ENCODE measurements at places on chromosomes 12 and 14. TPM values are rescaled to one million over a fixed set of nuclear protein-coding genes. Genes with fewer than 3 reads are reported as not detected.
A peak's percentile ranks its signal among the peaks of the same experiment; 100 is the strongest.

Gene LRRC10
- total RNA-seq = not detected

Gene KIF26A
- 0.77 TPM for total RNA-seq

Gene ZNF26
- 4.1 TPM for total RNA-seq

Gene SVOP
- not detected for total RNA-seq

Gene GLIPR1L2
- not detected for total RNA-seq

Gene ANKRD13A
- total RNA-seq = 33.0 TPM

Gene SERPINA3
- 0.56 TPM for total RNA-seq

Gene PTPRO
- 1.7 TPM for total RNA-seq

Gene CLEC1B
- total RNA-seq = not detected

Gene MYF6
- not detected for total RNA-seq

Gene RASAL1
- not detected for total RNA-seq

DNA sequence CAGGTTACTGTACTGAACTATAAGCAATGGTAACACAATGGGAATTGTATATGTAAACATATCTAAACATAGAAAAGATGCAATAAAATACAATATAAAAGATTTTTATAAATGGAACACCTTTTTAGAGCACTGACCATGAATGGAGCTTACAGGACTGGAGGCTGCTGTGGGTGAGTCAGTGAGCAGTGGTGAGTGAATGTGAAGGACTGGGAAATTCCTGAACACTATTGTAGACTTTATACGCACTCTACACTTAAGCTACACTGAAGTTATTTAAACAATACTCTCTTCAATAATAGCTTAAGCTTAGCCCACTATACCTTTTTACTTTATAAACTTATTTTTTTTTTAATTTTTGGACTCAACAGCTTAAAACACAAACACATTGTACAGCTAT is 313.5 kb downstream of the KCNC2 start:
- no peak for DNase-seq

DNA sequence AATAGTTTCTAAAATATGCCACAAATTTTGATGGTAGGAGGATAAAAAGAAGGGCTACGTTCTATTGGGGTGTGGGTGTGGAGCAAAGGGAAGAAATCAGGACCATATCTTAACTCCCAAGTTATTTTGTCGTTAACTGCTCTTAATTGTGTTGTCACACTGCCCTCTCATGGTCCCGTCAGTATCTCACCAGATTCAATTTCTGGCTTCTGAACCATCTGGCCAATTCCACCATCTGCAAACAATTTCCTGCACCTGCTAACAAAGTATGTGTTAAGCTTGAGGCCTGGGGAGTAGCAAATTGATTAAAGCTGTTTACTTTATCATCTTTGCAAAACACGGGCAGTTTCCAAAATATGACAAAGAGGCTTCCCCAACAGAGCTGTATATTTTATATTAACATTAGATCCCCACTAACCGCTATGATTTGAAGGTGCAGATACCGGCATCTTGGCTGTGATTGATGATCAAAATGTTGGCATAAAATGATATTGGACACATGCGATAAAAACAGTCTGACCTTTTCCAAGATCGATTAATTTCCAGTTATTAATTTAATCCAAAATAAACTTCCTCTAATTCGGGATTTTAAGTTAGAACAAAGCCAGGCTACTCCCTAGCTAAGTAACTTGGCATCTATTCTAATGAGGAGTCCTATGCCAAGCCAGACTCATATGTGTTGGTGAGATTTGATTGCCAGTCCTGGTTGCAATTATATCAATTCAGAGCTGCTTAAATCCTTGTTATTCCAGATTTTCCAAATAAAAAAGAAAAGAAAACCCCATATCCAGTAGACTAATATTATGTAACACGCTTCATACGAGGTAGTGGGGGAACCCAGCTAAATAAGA is 6.9 kb upstream of the DNM1L start:
- peak; percentile 75 for DNase-seq

GRCh38 chr14:96130854-96131253 is 73.8 kb upstream of the BDKRB2 start:
- no peak for DNase-seq

- no peak for DNase-seq
Observed at GRCh38 chr12:51994959-51995358, 11.8 kb upstream of the TAMALIN start.

DNA sequence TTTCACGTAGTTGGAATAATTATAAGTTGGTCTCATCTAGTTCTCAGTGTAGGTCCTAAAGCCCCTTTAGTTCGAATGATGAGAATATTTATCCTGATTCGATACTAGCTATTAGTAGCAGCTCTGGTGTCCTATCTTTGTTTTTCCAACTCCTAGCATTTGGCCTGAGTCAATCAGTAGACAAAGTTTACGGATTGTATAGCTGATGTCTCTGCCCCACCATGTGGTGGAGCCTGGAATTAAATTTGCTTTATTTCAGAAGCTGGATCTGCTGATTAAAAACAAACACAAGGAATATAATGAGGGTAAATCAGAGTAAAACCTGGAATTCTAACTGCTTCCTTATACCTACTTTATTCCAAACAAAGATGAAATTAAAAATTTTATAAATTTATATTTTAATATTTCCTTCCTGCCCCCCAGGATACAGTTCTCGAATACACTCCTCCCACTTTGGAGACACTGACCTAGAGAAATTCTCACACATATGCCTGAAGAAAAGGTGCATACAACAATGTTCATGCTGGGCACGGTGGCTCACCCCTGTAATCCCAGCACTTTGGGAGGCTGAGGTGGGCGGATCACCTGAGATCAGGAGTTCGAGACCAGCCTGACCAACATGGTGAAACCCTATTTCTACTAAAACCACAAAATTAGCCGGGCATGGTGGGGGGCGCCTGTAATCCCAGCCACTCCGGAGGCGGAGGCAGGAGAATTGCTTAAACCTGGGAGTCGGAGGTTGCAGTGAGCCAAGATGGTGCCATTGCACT is 7.6 kb upstream of the BRMS1L start:
- peak; percentile 36 for DNase-seq

DNA sequence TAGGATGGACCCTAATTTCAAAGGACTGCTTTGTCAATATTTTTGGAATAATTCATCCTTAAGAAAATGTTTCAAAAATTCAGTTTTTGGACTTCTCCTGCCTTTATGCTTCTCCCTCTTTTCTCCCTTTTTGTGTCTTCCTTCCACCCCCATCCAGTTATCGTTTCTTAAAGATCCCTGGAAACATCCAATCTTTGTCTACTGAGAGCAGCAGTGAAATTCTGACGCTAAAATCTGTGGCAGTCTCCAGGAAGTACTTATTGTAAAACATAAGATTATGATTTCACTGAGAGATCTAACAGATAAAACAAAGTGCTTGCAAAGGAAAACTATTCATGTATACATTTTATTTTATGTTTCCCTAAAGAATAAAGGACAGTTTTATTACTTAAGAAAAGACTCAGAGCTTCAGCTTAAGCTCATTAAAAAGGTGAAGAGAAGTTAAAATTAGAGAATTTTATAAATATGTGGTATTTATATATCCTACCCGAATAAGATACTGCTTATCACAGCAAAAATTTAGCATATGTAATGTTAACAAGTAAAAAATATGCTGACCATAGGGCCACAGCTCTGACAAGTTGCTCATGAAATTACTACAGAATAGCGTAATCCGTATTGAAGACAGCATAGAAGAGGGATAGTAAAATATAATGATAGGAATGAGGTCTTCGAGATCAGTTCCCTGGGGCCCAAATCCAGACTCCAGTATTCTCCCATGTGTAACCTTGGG is 6.9 kb downstream of the FRMD6 start:
- no peak for DNase-seq

GRCh38 chr14:87491816-87492215 is 501.2 kb downstream of the GALC start:
- no peak for DNase-seq

- no peak for DNase-seq
Observed at GRCh38 chr12:85733984-85734383, 102.2 kb downstream of the RASSF9 start.

DNA sequence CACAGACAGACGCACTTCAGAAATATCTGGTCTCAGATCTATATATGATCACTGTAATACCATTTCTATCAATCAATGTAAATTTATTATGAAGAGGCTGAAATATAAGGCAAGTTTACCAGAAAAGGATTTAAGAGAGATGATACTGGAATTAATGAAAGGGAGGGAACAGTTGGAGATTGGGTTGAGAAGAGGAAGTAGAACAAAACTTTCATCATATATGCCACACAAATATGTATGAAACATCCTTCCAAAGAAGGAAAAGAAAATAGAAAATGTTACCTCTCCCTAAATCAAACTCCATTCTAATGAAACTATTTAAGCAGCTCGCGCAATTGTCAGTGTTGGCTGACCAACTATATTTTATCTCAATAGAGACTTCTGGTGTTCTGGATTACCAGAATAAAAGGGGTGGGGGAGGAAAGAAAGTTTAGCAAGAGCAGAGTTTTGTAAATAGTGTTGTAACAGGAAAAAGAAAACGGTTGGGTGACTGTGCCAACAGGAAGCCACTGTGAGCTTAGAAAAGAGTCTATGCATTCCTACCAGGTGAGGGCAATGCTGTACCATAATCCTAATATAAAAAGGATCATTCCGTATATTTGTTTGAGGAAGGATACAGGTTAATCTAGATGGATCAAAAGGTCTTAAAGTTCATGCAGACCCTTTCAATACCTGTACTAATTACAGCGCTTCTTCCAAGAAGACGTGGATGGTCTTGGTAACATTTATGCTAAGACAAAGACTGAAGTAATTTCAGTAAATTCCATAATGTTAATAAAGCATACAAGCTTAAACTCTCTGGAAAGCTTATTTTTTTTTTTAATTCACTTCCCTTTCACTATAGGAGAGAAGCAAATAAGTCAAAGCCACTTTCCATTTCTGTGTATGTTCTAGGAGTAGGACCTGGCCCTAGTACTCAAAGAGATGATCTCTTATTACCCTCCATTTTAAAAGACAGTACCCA is 14.5 kb upstream of the LLPH start:
- DNase-seq = peak; percentile 71

- DNase-seq = no peak
Observed at GRCh38 chr12:57191410-57191809, 25.2 kb upstream of the NXPH4 start.

GRCh38 chr12:92108651-92109050 is 37.0 kb downstream of the BTG1 start:
- peak; percentile 50 for DNase-seq

DNA sequence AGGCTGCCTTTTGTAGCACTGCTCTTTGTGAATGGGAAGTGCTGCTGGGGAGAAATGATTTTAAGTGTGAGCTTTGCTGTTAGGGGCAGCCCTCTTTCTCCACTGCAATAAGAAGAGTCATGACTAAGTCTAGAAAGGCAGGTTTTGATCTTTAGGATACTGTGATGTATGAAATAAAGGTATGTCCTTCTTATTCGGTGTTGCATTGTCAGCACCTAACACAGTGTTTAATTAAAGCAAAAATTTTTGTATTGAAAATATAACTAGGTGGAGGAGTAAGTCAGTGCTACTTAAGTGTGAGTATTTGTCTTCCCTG is 81.5 kb downstream of the ETV6 start:
- DNase-seq = no peak

DNA sequence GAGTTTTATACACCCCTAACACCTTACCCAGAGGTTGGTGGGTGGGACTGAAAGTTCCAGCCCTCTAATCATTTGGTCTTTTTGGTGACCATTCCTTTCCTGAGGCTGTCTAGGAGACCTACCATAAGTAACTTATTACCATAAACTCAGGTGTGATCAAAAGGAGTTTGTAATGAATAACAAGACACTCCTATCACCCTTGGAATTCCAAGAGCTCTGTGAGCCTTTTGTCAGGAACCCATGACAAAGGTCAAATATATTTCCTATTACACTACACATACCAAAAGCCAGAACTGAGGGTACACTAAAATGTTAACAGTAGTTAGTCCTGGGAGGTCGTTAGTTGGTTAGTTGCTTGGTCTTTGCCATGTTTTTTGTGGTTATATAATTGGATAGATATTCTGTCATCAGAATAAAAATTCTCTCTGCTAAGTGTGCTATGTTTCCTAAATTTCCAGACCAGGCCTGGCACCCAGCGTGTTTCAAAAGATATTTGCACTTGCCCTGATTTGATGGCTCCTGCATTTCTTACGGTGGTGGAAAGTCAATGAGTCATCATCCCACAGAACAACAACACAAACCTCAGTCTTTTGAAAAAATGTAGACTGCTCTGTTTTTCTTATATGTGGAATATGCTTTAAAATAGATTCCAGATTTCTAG is 27.0 kb upstream of the AKAP5 start:
- DNase-seq = peak; percentile 73

DNA sequence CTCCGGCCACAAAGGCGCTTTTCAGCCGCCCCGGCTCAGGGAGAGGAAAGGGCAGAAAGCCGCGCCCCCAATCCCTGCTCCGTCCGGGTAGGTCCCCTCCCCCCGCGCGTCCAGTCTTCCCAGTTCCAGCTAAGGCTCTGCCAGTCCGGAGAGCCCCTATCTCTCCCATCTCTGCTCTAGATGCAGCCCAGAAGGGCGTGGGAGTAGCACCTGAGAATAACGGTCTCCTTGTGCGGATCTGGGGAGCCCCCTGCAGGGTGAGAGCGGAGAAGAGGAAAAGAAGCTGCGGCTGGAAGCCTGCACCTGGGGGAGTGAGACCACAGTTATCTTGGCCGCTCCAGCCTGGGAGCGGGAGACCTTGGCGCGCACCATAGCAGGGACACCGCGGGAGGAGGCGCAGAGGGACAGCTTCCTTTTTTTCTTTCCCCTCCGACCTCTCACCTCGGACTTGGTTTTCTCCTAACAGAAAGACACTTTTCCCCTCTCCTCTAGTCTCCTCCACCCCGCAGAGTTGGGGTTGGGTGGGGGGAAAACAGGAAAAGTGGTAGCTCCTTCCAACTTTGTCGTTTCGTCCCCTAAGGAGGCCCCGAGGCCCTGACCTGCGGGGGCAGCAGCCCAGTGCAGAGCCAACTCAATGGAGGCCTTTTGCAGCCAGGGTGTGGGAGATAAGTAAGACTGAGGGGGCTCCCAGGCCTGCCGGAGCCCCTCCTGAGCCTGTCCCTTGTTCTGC is 2.4 kb downstream of the DHH start:
- no peak for DNase-seq

DNA sequence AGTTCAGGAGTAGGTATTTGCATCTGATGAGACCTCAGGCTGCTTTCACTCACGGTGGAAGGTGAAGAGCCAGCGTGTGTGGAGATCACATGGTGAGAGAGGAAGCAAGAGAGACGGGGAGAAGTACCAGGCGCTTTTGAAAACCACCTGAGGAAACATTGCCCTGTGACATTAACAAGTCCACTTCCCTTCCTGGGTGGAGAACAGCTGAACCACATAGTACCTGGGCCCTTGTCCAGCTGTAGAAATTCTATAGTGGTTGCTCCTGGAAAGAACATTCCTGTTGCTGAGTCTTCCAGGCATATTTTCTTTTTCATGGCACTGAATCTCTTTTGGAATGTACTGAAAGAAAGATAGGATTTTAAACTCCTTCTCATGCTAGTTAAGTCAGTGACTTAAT is 87.3 kb upstream of the RIN3 start:
- no peak for DNase-seq

GRCh38 chr12:3002646-3003045 is 43.4 kb downstream of the TEAD4 start:
- DNase-seq = no peak

- DNase-seq = no peak
Observed at GRCh38 chr12:30828686-30829085, 73.9 kb upstream of the CAPRIN2 start.
